ENCODE measurements at places on chromosomes 11 and 22.
A peak's percentile ranks its signal among the peaks of the same experiment; 100 is the strongest.

DNA sequence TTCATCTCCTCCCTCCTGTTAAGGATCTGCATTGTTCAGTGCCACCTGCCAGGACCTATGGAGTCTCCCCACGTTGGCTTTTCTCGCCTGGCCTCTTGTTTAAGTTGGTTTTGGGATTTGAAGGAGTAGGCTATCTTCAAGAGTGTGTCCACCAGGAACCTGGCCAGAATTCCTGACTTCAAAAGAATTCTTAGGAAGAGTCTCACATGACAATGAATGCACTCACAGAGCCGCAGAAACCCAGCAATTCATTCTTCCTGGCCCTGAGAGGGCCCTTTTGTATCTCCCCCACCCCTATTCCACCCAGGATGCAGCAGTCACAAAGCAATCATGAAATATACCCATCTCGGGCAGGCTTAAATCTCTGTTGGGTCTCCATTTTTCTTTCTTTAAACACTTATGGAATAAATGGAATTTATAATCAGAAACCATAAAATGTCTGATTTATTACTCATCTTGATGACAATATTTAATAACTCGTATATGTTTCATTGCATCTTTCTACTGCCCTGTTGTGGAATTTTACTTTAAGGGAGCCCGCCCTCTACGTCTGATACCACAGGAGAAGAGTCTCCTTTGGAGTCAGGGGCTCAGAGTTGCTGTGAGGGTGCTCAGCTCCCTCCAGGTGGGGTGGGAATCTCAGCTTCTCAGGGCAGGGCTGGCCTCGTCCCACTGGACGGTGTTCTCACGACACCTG, 507.0 kb downstream of the NTM start:
- no peak for DNase-seq

DNA sequence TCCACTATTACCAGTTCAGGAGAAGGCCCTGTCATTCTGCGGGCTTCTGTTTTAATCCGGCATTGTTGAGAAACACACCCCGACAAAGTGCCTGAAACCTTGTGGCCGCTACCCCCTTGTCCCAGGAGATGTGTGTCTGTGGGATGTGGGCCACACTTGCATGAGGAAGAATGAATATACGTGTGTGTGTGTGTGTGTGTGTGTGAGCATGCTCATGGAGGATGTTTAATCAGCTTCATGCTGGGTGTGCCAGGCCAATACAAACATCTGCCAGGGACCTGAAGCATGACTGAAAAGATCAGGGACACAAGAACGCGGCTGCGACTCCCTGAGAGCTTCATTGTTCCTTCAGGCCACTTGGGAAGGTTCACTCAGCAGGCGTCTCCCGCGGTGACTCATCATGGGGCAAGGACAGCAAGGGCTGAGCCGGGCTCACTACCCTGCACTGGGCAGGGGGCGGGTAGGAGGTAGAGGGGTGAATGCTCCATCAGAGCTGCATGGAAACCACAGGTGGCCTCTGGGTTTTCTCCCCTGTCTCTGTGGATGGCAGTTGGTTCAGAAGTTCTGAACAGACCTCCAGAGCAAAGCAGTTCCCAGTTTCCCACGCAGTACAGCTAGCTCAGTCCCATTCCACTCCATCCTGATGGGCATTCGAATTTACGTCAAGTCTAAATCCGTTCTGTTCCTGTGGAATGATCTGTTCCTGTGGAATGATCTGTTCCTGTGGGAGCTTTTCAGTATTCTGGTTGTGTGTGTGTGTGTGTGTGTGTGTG, 7.0 kb upstream of the MALAT1 start:
- DNase-seq = no peak

DNA sequence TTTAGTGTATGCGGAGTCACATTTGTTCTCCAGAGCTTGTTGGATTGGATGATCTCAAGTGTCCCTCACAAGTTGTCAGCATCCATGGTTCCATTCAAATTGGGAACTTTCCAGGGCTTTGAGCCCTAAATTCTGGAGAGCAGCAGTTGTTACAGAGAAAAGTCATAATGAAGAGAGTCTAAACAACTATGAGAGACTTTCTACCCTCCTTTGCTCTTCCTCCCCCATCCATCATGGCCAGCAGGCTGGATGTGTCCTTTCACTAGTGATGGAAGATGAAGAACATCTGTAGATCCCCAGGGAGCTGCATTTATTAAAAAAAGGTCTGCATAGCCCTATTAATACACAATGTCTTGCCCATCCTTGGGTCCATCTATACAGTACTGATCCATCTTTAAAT, 129.6 kb upstream of the TIMP3 start:
- DNase-seq = no peak

DNA sequence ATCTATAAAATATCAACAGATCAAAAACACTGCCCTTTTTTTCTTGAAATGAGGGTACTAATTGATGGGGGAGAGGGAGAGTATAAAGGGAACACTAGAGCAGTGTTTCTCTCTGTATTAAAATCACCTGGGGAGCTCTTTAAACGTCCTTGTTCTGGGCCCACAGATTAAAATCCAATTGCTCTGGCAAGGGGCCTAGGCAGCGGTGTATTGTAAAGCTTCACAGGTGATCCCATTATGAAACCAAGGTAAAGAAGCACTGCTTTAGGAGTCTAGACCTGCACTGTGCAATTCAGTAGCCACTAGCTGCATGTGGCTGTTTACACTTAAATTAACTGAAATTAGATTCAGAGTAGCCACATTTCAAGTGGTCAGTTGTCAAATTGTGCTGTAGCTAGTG, 3.0 kb downstream of the AQP11 start:
- DNase-seq = no peak

GRCh38 chr11:35287344-35287890, 131.9 kb downstream of the SLC1A2 start:
- DNase-seq = no peak

- no peak for DNase-seq
Measured at GRCh38 chr22:49761836-49762235, 65.8 kb downstream of the BRD1 start.

DNA sequence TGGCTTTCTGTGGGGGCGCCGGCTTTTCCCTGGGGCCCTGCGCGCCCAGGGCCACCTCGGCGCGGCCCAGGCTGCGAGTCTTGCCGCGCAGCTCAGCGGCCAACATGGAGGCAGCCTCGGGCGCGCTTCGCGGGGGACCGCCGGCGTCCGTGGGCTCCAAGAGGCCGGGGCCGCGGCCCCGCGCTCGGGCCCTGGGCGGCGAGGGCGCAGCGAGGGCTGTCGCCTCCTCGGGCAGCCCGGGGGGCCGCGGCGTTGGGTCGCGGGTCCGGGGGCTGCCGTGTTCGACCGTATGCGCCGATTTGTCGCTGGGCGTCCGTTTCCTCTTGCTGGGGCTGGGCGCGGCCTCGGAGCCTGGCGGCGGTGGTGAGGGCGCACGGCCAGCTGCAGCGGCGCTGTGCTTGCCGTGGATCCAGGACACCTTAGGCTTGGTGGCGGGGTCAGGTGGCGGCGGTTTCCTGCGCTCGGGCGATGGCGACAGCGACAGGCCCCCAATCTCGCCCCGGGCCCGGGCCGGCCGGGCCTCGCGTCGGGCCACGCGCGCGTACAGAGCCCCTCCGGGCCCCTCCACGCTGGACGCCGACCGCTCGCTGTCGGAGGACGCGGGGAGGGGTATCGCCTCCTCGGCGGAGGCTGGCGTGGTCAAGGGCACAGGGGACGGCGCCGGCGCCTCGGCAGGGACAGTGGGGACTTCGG, 11.9 kb downstream of the SCARF2 start:
- no peak for DNase-seq

- peak; percentile 21 for DNase-seq
Measured at GRCh38 chr22:50610581-50610980, 10.0 kb downstream of the MAPK8IP2 start.

- DNase-seq = no peak
Measured at GRCh38 chr11:103842795-103843194, 193.6 kb upstream of the DDI1 start.

DNA sequence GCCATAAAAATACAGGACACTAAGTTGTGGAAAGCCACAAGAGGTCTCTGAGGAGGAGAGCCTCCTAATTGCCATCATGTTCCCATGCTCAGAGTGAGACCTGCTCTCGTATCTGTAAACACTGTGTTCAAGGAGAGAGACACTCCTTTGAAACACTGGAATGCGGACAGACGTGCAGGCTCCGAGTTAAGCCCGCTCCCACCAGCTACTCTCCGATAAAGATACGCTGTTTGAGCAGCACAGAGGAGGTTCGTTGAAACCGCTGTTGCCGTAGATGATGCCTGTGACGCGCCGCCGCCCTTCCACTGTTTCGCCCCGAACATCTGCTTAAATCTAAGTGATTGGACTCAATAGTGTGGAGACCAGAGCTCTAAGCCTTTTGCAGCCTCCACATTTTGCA, 25.1 kb downstream of the NUP50 start:
- no peak for DNase-seq

- DNase-seq = no peak
Measured at GRCh38 chr11:93131709-93132108, 66.1 kb downstream of the SLC36A4 start.

GRCh38 chr11:7292922-7293321, 41.2 kb downstream of the SYT9 start:
- DNase-seq = no peak

DNA sequence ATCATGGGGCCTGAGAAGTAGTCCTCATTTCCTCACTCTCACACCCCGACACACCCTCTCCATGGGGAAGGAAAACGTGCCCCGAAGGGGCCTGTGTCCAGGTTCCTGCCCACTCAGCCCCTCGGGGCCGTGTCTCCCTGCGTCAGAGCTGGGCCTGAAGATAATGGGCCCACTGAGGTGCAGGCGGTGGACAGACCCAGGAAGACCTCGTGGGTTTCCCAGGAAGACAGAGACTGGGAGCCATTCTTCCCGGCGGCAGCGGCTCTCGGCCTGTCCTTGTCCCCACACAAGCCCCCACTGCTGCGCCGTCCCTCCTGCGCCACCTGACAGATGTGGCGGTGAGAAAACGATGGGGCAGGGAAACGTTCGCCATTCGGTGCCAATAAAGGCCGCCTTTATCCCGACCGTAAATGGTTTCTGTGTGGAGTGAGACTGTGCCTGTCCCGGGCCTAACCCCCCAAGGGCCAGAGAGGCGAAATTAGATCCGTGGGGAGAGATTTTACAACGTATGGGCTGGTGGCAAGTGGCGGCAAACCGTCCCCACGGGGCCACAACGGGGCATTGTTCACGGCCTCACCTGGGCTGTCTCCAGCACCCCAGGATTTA, 89.0 kb downstream of the CDKN1C start:
- DNase-seq = no peak

- DNase-seq = no peak
Measured at GRCh38 chr11:108729227-108729871, 64.5 kb downstream of the DDX10 start.

DNA sequence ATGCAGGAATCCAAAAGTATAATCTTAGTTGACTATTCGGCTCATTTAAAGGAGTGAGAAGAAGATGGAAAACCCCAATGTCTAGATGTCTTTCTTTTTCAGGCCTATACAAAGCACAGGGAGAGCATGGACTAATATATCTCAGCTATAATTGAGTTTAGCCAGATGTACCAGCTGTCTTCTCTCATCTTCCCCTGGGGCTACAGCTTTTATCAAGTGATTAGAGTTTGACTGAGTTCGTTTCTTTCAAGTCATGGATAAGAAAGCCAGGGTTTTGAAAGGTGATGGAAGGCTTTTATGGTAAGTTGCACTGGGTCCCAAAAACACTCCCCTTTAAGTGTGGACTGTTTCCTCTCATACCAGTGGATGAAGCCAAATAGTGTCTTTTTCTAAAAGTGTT, 1172.8 kb upstream of the TENM4 start:
- no peak for DNase-seq

DNA sequence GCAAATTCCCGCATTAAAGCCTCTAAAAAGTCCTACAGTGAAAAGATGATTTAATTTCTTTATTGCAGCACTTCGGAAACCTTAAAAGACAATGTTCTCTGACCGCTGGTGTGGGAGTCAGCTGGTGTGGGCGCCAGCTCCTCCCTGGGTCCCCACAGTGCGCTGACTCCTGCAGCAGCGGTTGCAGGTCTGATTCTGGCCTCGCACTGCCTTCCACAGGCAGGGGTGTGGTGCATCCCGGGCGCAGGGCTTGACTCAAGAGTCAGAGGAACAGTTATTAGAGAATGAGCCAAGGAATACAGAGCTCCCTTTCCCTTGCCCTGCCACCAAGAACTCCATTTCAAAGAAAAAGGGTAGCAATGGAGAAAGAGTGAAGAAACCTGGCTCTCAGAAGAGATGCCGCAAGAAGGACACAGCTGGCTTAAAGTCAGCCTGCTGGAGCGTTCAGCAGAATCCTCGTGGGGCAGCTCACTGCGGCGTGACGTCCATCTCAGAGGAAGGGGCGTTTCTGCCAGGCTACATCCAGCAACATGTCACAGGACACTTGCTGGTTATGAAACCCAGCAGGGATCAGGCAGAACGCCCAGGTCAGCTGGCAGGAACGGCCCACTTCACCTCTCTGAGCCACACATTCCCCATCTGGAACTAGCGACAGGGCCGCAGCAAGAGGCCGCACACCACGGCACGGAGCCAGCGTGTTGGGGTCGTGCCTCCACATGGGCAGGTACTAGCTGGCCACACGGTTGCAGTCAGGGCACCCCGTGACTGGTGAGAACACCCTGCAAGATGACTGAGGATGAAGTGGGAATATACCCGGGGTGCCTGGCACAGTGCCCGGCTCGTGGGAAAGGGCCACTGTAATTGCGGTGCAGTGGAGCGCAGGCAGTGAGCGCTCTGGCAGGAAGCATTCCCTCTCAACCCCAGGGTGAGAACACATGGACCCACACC, 18.1 kb upstream of the EFCAB6 start:
- no peak for DNase-seq

- no peak for DNase-seq
Measured at GRCh38 chr11:77195071-77195755, 67.2 kb downstream of the MYO7A start.

- DNase-seq = peak; percentile 66
Measured at GRCh38 chr11:45332276-45332934, 46.3 kb upstream of the SYT13 start.

- DNase-seq = no peak
Measured at GRCh38 chr11:73019996-73020395, 122.1 kb downstream of the FCHSD2 start.

GRCh38 chr11:61777234-61778090, 14.9 kb downstream of the TMEM258 start:
- DNase-seq = peak; percentile 78

DNA sequence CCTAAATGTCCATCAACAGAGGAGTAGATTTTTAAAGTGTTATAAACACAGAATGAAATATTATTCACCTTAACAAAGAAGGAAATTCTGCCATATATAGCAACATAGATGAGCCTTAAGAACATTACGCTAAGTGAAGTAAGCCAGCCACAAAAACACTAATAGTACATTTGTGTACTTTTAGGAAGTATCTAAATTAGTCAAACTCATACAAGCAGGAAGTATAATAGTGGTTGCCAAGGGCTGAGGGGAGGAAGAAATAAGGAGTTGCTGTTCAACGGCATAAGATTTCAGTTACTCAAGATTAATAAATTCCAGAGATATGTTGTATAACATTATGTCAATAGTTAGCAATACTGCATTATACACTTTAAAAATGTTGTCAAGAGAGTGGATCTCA, 181.7 kb upstream of the ZC3H12C start:
- no peak for DNase-seq
